Fibroblast of the conjunctiva (primary cell): ENCODE measurements at places on chromosomes 4 and X.

- peak; percentile 21 for DNase-seq
Observed at GRCh38 chr4:156638925-156639605, 332.5 kb downstream of the PDGFC start.

- no peak for DNase-seq
Observed at GRCh38 chr4:175954685-175955084, 111.0 kb upstream of the WDR17 start.

GRCh38 chr4:117771647-117772337 lies 262.5 kb upstream of the NDST3 start:
- DNase-seq = no peak

DNA sequence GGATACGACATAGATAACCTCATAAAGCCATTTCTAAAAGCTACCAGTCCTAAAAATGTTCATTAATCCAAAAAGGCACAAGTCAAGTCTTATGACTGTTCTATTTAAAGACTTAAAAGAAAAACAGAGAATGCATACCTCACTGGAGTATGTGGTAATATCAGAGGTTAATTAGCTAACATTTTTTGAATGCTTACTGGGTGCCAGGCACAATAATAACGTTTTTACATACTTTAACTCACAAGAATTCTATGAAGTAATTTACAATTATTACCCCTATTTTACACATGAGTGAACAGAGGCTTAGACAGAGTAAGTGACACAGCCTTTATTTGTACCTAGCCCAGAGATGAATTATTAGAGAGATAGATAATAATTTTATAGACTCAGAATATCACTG lies 207.5 kb downstream of the PDGFC start:
- DNase-seq = no peak

DNA sequence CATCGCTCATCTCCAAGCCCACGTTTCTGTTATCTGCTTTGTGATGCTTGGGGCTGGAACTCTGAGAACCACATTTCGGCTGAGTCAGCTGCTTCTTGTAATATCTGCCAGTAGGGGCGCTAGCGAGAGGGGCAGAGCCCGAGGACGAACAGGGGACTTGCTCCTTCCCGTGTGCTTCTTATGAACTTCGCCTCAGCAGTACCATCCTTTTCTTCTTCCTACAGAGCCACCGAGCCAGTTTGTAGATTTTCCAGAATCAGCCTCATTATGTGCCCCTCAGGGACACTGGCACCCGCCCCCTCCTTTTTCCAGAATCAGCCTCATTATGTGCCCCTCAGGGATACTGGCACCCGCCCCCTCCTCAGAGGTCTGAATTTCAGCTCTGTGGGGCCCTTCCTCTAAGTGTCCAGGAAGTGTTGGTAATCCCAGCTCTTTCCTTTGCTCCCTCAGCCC lies 441.7 kb upstream of the RASGEF1B start:
- DNase-seq = peak; percentile 6

DNA sequence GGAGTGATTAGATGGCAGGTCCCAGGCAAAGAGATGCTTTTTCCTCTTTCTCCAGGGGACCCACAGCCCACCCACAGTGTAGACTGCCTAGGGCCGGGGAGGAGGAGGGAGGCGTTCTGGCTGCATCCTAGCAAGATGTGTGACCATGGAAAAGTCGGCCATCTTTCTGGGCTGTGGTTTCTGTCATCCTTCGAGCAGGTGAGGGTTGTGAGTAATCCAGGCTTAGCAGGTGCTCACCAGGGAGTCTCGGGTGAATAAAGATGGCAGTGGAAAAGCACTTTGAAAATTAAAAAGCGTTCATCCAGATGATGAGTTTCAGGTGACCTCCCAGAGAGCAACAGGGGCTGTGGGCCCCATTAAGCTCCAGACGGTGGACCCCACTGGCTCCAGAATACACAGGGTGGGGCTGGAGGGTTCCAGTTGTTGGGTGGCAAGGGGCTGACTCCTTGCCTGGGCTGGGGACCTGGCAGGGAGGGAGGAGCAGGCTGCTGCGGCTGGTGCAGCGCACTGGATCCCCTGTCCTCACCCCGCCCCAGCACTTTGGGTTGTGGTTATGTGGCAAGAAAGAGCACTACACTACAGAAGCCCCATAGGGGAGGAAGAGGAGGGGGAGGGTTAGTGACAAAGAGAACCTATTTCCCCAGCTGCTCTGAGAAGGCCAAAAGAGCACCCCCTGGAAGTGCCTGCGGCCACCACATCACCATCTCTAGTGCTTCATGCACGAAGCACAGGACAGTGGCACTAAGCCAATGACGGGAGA lies 23.7 kb downstream of the ELF4 start:
- no peak for DNase-seq

DNA sequence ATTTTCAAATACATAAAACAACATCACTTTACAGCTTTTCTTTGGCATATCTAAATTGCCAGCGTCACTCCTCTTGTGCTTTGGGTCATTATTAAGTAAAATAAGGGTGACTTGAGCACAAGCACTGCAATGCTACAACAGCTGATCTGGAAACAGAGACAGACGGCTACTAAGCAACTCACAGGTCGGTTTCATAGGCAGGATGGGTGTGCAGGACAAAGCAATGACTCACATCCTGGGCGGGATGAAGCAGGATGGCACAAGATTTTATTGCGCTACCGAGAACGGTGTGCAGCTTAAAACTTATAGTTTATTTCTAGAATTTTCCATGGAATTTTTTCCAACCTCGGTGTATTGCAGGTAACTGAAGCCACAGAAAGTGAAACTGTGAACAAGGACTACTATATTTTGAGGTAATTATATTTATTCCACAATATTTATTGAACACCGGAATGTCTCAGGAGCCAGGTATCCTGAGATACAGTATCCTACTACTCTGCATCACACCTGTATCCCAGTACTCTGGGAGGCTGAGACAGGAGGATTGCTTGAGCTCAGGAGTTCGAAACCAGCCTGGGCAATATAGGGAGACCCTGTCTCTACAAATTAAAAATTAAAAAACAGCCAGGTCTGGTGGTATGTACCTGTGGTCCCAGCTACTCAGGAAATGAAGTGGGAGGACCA lies 215.5 kb downstream of the APBB2 start:
- peak; percentile 55 for DNase-seq

DNA sequence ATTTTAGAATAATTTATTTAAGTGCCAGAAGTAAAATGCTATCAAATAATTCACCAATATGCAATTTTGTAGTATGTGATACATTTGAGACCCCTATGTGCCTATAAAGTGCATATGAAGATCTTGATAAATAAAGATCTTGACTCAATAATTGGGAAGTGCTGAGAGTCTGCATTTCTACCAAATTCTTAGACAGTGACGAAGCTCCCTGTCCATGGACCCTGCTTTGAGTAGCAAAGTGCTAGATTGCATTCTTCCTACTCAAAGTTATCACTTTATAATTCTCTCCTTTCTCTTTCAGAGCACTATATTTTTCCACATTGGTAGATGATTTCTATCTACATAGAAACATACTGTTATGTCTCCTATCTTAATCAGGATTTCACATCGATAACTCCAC lies 1393.9 kb downstream of the ARAP2 start:
- no peak for DNase-seq

- no peak for DNase-seq
Observed at GRCh38 chr4:176584031-176584606, 208.6 kb downstream of the VEGFC start.

- DNase-seq = no peak
Observed at GRCh38 chrX:69231903-69232302, 66.7 kb upstream of the PJA1 start.

GRCh38 chrX:136203438-136203837 lies 47.8 kb downstream of the MAP7D3 start:
- no peak for DNase-seq

DNA sequence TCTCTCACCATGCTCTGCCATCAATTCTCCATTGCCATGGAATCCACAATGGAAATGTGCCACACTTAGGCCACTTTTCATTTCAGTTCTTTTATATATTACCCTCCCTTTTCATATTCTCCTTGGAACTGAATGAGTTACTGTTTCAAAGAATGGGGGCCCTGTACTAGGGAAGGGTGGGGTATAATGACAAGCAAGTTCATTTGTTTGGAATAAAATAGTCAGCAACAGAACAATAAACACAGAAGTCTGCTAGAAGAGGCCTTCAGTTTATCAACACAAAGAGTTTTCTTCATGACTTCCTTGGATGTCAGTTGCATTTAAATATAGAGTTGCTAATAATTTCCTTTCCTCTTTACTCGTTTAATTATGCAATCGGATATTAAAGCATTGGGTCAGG lies 478.3 kb upstream of the FTHL17 start:
- DNase-seq = no peak

DNA sequence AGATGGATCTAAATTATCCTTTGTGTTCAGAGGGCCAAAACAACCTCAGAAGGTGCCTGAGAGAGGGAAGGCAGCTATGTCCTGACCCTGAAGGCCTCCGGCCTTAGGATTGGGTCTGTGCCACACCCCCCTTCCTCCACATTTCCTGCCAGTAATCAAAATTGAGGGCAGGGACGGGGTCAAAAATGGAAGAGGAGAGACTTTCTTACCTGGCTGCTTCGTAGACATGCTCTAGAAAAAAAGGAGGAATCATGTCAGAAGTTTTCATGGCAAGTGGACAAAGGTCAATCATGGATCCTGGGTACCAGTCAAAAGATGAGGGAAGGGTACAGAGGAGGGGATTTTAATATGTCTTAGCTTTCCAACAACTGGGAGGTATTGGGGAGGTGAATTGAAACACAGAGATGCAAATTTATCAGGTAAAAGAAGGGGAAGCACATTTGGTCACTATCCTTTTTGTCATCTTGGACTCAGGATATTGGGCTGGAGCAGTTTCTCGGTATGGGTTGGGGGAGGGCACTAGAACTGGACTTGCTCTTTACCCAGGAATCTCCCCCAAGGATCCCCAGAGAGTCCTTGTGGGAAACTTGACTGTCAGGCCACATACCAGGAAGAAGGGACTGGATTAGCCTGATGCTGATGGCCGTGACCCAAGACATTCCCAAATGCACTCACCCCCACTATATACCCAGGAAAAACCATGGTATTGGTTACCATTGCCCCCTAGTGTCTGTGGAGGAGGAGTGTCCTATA lies 17.1 kb downstream of the VSIG4 start:
- DNase-seq = no peak

DNA sequence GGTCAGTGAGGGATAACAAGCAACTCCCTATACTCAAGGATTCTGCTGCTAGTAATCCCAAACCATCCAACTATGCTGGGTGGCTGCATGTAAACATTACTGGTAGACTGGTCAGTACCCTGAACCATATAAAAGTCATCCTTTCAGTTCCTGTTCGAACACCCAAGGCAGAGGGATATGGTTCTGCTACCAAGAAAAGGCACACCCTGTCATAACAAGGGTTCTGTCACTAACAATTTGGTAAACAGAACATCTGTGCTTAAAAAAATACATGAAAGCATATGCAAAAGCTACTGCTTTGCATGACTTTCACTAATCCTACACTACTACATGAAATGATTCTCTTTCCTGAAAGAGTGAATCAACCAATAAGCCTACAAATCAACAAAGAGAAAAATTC lies 76.8 kb upstream of the MCF2 start:
- no peak for DNase-seq

- DNase-seq = no peak
Observed at GRCh38 chr4:26529479-26529878, 39.2 kb upstream of the CCKAR start.

- DNase-seq = no peak
Observed at GRCh38 chrX:107552930-107553329, 75.4 kb upstream of the PRPS1 start.

GRCh38 chr4:2849267-2850152 lies 5.9 kb downstream of the ADD1 start:
- peak; percentile 31 for DNase-seq

DNA sequence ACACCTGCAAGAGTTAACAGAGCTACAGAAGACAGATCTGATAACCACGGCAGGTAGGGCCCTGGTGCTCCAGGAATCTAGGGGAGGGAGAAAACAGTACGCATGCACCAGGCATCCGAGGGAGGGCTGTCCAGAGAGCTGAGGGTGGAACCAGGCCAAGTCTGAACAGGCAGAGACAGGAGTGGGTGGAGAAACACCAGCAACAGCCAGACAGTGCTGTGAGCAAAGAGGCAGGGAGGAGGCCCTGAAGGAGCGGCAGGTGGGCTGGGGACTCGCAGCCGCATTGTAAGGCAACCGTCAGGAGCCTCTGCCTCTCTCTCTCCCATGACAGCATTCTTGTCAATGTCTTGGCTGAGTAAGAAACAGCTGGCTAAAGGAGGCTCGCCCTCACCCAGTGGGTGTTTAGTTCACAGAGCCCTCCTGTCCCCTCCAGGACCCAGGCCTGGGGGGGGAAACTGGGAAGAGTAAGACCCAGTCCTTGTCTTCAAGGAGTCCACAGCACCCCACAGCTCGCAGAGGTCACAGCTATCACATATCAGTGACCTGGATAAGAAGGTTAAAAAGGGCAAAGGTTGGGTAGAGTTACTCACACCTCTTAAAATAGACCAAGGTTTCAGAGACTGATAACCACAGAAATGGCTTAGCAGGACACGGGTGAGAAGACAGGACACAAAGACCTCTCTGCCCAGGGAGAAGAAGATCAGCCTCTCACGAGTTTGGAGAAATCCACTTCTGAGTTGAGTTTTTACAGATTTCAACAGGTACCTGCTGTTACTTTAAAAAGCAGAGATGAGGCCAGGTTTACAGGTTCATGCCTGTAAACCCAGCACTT lies 10.5 kb downstream of the ACSL1 start:
- DNase-seq = no peak

DNA sequence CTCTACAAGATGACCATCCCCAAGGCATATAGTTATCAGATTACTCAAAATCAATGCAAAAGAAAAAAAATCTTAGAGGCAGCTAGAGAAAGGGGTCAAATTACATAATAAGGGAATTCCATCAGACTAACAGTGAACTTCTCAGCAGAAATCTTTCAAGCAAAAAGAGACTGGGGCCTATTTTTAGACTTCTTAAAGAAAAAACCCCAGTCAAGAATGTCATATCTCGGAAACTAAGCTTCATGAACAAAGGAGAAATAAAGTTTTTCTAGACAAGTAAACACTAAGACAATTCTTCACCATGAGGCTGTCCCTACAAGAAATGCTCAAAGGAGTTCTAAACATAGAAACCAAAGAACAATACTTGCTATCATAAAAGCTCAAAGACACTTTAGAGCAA lies 51.7 kb downstream of the RAB28 start:
- DNase-seq = no peak
